ENCODE measurements at places on chromosomes 3 and 15.

DNA sequence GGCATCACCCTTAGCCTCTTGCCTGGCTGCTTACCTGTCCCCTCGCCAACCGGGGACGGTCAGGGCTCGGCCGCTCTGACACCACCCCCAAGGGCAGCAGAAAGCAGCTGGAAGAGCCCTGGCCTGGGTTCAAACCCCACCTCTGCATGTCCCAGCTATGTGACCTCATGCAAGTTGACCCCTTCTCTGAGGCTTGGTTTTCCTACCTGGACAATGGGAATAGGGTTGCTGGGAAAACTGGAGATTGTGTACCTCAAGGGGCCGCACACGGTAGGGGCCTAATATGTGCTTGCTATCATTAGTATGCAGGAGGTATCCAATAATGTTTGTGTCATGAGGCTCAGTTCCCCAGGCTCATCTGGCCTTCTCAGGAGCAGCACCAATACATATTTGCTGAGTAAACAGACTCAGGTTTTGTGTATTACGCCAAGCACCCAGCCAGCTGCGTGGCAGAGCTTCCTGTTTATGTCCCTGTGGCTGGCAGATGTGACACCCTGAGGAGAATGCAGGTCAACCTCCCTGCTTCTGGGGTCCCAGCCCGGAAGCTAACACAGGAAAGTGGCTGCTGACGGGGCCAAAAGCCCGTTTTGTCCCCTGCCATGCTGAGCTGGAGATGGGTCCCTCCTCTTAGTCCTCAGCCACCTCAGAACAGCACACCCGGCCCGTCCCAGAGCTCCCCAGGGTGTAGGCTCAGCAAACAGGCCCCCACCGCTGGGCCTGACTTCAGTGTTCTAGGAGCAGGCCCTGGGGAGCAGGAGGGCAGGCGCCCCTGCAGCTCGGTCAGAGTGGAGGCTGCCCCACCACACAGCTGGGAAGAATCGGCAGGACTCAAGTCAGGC, 29.7 kb downstream of the PLXND1 start:
- DNase-seq: peak; percentile 74

- DNase-seq: no peak
Measured at GRCh38 chr3:100759950-100760349, 50.7 kb downstream of the TFG start.

- DNase-seq: peak; percentile 45
Measured at GRCh38 chr3:45659661-45660566, 29.3 kb upstream of the SACM1L start.

DNA sequence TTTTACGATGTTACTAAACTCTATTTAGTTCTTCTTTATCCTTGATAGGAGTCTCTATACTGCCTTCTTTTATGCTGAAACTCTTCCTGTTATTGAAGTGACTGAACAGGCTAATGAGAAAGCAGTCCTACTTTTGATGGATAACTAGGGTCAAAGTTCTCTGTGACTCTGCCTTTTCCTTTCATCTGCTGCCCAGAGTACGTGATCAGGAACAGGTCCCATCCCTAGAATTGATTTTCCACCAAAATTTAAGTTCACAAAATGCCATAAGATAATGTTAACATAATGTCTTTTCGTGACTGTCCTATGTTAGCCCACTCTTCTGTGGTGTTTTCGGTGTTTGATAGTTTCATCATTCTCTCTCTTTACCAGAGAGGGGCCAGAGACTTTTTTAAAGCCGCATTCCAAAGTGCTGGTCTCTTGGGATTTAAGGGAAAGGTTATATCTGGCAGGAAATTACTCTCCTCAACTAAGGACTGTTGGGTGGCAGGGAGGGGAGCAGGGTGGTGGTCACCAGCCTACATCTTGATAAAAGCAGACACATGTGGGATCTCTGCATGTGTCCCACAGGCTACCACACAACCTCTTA, 50.3 kb upstream of the PLXND1 start:
- DNase-seq: no peak

DNA sequence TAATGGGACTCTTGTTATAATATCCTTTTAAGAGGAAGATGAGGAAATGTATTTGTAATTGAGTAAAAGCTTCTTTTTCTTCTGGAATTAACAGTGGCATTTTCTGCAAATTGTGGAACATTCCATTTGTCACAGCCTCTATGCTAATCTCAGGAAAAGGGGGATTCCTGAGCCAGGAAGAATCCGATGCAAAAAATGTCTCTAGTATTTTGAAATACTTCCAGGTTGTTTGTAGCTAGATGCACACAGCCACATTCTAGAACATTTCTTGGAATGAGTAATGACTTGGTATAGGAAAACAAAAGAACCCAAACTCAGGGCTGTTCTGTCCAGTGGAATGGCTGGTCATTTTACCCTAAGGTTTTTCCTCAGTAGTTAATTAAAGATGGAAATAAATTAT, 98.5 kb upstream of the SLC2A2 start:
- DNase-seq: no peak
